ENCODE measurements at places on chromosomes 2 and 18.

DNA sequence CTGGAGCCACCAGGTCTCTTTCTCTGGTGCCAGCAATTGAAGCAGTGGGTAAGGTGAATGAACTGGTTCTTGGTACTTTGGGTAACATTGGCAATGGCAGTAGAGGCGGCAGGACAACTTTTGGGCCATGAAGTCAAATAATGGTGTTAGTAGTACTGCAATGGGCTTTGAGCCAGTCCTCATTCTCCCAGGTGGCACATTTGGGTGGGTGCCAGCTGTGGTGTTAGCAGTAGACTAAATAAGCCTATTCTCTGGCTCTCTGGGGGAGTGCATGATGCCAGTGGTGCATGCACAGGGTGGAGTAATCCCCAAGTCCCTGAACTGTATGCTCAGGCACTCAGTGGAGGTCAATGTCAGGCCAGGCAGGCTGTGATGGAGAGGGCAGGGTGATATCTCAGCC lies 120.2 kb upstream of the LRRTM4 start:
- no peaks in the 10 kb centered on the region for H3K4me1 ChIP-seq
- no peaks in the 10 kb centered on the region for H3K27me3 ChIP-seq
- no peaks in the 10 kb centered on the region for H3K36me3 ChIP-seq
- no peak overlapping the region for H3K27ac ChIP-seq
- no peak overlapping the region for H3K4me3 ChIP-seq

DNA sequence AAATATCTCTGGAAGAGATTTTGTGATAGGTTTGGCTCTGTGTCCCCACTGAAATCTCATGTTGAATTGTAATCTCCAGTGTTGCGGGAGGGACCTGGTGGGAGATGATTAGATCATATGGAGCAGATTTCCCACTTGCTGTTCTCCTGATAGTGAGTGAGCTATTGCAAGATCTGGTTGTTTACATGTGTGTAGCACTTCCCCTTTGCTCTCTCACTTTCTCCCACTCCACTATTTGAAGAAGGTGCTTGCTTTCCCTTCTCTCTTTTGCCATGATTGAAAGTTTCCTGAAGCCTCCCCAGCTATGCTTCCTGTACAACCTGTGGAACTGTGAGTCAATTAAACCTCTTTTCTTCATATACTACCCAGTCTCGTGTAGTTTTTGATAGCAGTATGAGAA lies 97.0 kb upstream of the FN1 start:
- H3K27me3 ChIP-seq = no peaks in the 10 kb centered on the region
- H3K27ac ChIP-seq = peak overlapping the region; percentile 95
- DNase-seq = no peak
- H3K4me3 ChIP-seq = no peak overlapping the region
- peaks cover 84% of the 10 kb centered on the region for H3K4me1 ChIP-seq

GRCh38 chr18:37162551-37162950 lies 333.6 kb downstream of the KIAA1328 start:
- H3K27me3 ChIP-seq = no peaks in the 10 kb centered on the region
- no peak overlapping the region for H3K27ac ChIP-seq
- H3K4me1 ChIP-seq = no peaks in the 10 kb centered on the region
- DNase-seq = no peak
- H3K36me3 ChIP-seq = no peaks in the 10 kb centered on the region
- no peak overlapping the region for H3K4me3 ChIP-seq

- H3K27ac ChIP-seq = no peak overlapping the region
- peaks cover 41% of the 10 kb centered on the region for H3K4me1 ChIP-seq
- H3K27me3 ChIP-seq = no peaks in the 10 kb centered on the region
- no peaks in the 10 kb centered on the region for H3K36me3 ChIP-seq
These were observed 33.5 kb downstream of the INPP4A start for GRCh38 chr2:98478088-98478551.

- H3K36me3 ChIP-seq = no peaks in the 10 kb centered on the region
- no peak for DNase-seq
- no peak overlapping the region for H3K4me3 ChIP-seq
- H3K27ac ChIP-seq = no peak overlapping the region
- H3K4me1 ChIP-seq = peaks cover 6% of the 10 kb centered on the region
- peaks cover 32% of the 10 kb centered on the region for H3K27me3 ChIP-seq
These were observed 64.4 kb upstream of the DAPL1 start for GRCh38 chr2:158730621-158731140.

DNA sequence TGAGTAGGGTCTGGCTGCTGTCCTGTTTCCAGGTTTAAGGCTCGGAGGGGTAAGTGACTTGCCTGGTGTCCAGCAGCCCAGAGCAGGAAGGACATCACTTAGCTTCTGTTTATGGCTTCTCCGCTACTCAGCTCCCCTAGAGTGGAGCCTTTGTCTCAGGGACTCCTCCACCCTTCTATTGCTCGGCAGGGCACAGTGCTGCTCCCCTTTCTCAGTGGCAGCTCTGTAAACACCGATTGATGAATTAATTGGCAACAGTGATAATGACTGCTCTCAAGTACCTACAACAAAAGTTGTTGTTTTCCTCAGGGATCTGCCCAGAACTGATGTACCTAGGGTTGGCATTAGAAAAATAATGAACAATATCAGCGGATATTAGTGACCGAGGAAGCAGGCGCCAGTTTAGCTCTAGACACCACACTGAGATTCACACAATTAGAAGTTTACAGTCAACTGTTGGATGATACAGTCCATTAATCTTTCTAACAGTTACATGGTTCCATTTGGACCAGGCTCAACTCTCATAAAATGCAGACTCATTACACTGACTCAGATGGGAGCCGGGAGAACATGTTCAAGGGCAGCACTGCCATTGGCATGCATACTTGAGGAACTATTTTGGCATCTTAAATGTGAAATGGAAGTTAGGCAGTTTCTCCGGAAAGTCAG lies 265.7 kb downstream of the MTX2 start:
- H3K27ac ChIP-seq = no peak overlapping the region
- no peaks in the 10 kb centered on the region for H3K36me3 ChIP-seq
- DNase-seq = no peak
- H3K4me1 ChIP-seq = no peaks in the 10 kb centered on the region
- H3K4me3 ChIP-seq = no peak overlapping the region

DNA sequence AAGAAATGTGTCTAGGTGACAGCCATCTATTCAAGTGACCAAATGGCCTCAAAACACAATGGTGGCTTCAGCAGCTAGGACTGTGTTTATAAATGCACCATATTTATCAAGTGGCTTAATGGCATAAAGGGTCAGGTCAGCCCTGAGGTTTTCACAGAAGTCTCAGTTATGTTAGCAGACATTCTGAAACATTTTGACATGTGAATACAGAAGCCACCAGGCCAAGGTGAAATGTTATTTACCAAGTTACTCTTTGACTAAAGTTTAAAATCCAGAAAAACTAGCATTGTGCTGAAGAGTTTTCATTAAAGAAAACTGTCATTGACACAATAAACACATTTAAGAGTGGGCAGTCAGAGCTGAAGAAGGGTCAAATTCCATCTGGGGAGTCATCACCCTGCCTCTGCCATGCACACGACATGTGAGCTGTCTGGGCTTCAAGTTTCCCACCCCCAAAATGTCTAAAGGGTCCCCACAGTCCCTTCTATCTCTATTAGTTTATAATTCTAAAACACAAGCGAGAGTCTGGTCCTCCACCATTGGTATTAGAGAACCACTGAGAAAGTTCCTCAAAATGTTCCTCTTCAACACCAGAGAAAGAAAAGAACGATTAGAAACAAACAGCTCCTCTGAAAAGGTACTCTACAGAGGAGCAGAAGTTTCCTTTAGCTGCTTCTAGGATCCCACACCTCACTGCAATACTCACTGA lies 77.5 kb upstream of the FZD5 start:
- H3K4me3 ChIP-seq = no peak overlapping the region
- no peak overlapping the region for H3K27ac ChIP-seq
- peaks cover 1% of the 10 kb centered on the region for H3K36me3 ChIP-seq

GRCh38 chr2:216339456-216340279 lies 32.6 kb downstream of the MARCHF4 start:
- no peak for DNase-seq
- H3K27me3 ChIP-seq = no peaks in the 10 kb centered on the region
- H3K27ac ChIP-seq = peak overlapping the region; percentile 91
- H3K4me3 ChIP-seq = peak overlapping the region; percentile 51
- no peaks in the 10 kb centered on the region for H3K36me3 ChIP-seq
